NCI-H187 (cell line): ENCODE measurements at places on chromosomes 4 and X.

- DNase-seq: no peak
These were observed 686.1 kb downstream of the GLUD2 start for GRCh38 chrX:121733514-121733913.

DNA sequence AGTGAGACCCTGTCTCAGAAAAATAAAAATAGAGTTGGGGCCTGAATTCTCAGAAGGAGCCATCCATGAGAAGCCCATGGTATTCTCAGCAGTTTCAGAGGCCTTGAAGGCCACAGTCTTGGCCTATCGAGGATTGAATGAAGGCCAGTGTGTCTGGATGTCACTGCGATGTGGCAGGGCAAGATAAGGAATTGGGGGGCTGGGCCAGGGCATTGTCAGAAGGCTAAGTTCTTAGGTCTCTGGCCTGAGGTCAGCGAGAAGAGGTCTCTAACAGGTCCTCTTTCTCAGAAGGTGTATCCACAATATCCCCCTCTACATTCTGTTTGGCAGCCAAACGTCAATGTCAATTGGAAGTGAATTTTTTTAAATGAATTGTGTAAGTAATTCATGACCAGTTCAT, 5.7 kb downstream of the ZNF275 start:
- DNase-seq: no peak

DNA sequence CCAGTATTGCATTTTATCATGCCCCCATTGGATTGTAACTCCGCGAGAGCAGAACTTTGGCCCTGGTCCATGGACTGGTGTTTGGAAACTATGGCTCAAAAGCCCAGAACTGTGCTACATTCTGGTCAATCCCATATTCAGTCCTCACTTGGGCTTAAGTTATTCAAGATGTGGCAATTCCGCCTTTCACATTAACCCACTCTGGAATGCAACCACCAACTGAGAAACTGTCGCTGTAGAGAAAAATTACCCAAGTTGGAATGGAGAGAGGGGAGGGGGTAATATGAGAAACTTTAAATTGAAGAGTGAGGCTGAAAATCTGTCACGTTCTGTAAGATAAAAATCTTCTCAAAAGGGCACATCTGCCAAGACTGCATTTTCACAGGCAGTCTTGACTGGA, 189.6 kb upstream of the NHS start:
- DNase-seq: no peak

GRCh38 chr4:99100876-99101275, 12.3 kb upstream of the ADH5 start:
- DNase-seq: no peak

DNA sequence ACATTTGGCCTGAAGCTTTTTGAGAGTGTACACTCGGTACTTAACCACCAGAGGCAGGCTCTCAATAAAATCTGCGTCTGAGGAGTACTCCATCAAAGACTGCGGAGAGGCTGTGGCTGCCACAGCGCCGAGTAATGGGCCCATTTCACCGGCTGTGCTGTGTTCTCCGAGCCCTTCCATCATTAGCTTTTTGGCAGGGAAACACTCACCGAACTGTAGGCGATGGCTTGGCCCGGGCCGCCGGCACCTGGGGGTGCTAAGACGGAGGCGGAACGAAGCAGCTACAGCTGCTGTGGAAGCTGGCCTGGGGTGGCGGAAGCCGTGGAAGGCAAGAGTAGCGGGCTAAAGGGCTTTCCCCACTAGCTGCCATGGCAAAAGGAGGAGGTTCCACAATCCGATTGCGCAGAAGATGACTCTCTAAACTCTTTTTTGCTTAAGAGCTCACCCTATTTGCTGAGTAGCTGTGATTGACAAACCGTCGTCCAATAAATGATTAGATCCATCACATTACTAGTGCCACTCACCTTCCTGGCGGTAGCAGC, 48.5 kb upstream of the PABPC1L2A start:
- DNase-seq: no peak

- DNase-seq: no peak
These were observed 84.9 kb downstream of the CBLL2 start for GRCh38 chrX:22357621-22358020.

- no peak for DNase-seq
These were observed 77.9 kb downstream of the ADGRL3 start for GRCh38 chr4:61277785-61278760.

DNA sequence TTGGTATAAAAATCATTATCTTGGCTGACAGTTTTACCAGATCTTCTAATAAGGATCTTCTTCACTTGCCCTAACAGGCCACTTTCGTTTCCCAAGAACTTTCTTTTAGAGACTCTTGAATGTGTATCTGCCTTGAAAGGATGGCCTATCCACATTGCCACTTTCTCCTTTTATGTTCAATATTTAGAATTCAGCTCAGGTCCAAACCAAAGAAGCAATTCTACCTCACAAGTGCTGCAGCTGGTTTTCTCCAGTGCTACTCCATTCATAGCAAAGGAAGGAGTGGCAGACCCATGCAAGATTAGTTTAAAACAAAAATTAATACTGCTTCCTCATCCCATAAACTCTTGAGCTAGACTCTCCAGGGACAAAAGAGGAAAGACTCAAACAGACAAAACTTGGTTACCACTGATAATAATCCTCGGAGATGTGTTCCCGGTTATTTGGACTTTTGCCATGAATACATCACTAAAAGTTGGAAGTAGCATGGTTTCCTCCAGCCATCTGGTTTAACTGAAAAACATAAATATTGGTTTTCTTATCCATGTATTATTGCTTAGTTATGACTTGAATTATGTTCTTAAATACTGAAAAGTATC, 401.8 kb downstream of the PABPC4L start:
- no peak for DNase-seq

GRCh38 chr4:8152090-8152864, 6.3 kb downstream of the ABLIM2 start:
- DNase-seq: no peak

- no peak for DNase-seq
These were observed 591.0 kb downstream of the ANKRD50 start for GRCh38 chr4:124121461-124121971.

- no peak for DNase-seq
These were observed 35.0 kb downstream of the QDPR start for GRCh38 chr4:17476853-17477252.

DNA sequence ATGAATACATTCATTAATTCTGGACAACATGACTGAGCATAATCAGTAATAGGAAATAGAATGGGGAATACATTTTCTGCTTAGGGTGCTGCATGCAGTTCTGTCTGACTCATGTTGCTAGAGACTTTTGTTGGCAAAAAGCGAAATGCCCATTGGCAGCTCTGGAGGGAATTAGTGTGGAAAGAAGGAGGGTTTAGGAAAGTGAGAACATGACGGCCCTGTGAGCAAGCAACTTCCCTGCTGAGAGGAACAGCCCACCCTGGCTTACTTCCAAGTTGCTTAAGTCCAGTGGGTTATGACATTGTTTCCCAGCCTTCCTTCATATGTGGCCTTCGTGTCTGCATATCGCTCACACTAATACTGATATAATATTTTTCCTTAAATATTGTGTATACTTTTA, 13.8 kb downstream of the MAD2L1 start:
- DNase-seq: no peak

GRCh38 chr4:141636771-141637460, 533 bp downstream of the IL15 start:
- no peak for DNase-seq

DNA sequence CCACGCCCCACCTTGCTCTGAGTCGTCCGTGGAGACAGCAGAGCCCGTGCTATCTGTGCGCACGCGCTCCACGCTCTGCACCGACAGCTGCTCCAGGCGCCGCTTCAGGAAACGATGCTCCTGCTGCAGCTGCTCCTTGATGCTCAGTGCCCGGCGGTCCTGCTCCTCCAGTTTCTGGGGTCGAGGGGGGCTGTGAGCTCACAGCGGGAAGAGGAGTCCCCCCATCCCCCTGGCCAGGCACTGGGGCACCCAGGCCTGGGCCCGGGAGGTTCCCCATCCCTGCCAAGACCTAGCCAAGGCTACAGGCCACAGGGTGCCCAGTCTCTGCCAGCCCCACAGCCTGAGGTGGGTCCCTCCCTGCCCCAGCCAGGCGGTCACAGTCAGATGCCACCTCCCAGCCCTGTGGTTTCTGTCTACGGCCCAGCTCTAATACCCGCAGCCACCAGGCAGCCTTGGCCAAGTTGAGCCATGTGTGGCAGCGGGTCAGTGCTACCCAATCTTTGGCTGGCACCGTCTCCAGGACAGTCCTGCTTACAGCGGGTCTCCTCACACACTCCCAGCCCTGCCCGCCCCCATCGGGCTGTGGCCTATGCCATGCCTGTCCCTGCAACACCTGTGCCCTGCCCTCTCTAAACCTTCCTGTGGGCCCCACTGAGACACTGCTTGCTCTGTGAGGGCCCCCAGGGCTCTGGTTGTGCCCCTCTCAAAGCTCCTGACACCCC, 9.3 kb upstream of the HAUS3 start:
- no peak for DNase-seq

GRCh38 chrX:80237072-80237471, 183.2 kb upstream of the TENT5D start:
- no peak for DNase-seq

DNA sequence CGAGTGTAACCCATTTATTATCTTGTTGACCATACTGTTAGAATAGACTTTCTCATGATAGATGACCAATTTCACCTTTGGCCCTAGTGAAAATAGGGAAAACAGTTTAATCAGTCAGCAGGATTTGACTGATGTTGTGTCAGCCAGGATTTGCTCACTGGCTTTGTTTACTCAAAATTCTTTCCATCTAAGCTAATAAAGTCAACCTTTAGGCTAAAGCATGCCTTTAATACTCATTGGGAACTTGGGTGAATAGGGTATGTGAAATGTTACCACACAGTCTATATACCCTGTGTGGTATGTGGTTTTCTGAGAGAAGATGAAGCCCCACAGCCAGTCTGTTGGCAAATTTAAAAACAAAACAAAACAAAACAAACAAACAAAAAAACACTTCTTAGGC, 18.7 kb upstream of the SPANXB1 start:
- no peak for DNase-seq

DNA sequence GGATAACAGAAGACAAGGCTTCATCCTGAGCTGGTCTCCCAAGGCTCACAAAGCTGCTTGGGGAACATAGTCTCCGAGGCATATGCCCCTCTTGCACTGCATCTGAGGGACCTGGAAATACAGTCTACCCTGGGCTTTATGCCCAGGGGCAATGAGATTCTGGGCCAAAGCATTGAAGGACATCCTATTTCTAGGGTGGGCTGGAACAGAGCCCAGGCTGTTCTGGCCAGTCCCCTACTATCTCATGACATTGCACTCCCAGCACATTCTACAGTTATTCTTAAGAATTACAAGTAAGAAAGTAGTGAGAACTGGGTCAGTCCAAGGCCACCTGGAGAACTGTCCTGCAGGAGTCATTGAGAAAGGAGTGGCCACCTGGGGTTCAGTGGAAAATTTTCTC, 107.6 kb downstream of the USP46 start:
- no peak for DNase-seq

DNA sequence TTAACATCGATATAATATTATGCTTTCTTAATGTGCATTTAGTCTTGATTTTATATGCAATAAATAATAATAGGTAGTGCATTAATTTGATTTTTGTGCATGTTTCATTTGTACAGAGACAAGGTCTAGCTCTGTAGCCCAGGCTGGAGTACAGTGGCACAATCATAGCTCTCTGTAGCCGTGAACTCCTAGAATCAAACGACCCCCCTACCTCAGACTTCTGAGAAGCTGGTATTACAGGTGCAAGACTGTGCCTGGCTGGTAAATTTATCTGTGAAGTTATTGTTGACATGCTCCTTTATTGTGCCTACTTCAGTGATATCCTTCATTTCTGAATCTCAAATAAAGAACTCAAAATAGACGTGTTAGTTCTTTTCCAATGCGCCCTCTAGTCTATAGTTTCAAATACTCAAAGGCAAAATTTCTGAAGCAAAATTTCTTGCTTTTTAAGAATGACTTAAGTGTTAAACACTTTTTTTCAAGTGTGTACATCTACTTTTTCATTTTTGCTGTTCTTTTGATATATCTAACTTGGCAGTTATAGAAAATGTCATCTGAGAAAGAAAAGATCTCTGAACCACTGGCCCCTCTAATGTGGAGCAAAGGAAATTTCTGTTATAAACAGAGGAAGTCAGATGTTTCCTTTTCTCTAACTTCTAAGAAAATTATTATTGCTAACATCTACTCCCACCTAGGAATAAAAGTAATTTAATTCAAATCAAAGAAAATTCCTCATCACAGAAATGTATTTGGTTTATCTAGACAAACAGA, 28.3 kb upstream of the GUCY1A1 start:
- DNase-seq: no peak

DNA sequence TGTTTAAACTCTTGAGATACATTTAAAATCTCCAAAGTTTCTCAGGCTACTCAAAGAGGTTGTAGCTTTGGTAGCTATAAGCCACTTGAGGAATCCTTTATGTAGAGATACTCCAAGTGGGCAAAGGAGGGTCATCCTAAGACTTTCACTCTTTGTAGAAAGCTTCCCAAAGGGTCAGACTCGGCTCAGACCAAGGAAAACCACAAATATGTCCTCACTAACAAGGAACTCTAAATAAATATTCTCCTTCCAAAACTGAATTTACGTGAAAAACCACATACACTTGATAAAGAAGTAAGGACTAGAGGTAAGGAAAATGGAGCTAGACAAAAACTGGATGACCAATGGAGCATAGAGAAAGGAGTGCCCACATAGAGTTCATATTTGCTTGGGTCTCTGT, 41.7 kb upstream of the DDX60 start:
- DNase-seq: no peak

DNA sequence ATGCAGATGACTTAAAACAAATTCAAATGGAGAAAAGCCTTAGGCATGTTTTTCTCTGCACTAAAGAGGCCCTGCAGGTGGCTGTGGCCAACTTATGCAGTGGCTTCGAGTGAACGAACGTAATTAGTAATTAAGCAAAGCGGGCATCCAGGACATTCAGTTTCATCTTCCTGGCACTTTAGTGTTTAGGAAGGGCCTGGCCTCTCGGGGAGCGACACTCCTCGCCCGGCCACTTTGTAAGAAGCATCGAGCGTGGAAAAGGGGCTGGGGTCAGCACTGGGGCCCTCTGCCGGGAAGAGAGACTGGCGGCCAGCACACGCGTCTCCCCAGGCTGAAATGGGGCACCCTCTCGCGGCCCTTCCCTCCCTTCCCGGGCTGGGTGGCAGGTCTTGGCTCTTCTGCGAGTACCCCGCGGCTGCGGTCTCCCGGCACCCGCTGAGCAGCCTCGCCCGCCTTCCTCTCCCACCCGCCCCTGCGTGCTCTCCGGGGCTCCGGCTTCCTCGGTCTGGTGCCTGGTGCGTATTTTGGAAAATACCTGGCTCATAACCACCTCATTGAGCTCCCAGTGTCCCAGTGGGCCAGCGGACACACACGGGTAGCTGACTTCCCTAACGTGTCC, 677 bp upstream of the CYP4V2 start:
- no peak for DNase-seq

DNA sequence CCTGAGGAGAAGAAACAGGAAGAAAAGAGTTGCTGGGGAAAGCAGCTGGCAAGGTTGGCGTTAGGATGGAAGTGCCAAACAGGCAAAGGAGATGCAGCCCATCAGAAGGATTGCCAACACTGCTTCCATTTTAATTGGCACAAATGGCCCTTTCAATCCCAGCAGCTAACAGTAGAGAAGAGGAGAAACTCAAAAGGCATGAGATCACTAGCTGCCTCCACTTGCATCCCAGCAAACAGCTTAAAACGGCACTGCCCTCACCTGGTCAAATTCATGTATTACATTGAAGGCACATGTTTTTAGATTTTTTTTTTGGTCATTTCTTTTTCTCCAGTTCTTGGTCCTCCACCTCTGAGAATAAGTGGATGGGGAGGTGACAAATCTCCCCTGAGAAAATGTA, 14.9 kb upstream of the LOC101059915 start:
- peak; percentile 6 for DNase-seq

GRCh38 chrX:13752646-13753045, 18.1 kb downstream of the OFD1 start:
- no peak for DNase-seq
